ENCODE measurements at places on chromosomes 11 and 22.

- DNase-seq = no peak
Measured at GRCh38 chr11:111559800-111560464, 19.4 kb downstream of the LAYN start.

GRCh38 chr11:68914761-68915160, 11.1 kb downstream of the IGHMBP2 start:
- DNase-seq = peak; percentile 34

- DNase-seq = no peak
Measured at GRCh38 chr11:119808407-119809185, 79.6 kb upstream of the NECTIN1 start.

DNA sequence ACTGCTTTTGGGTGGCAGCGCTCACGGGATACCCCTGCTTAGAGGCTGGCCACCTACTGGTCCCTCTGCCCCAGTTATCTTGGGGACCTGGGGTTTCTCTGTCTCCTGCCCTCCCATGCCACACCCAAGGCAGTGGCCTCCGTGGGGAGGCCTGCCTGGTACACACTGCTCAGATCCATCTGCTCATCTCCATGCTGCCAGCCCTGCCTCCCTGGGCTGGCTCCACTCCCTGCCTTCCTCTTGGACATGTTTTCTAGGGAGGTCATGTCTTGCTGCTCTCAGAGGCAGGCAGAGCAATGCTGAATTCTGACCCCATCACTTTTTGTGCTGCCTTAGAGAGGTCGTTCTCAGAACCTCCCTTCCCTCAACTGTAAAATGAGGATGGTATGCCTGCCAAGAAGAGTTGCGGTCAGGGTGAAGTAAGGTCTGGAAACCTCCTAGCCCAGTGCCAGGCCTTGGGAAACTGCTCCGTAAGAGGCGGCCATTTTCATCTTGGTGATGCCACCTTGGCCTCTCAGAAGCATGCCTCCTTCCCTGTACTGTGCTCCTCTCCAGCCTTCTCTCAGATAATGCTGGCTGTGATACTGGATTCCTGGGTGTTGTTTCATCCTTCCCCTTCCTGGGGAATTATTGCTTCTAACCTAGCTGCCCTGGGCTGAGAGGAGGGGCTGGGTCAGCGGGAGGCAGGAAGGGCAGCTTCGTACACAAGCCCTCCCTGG, 186.4 kb upstream of the ZBED5 start:
- no peak for DNase-seq

GRCh38 chr11:57978686-57979531, 44.8 kb upstream of the OR9Q1 start:
- no peak for DNase-seq

- DNase-seq = no peak
Measured at GRCh38 chr11:119447664-119448242, 24.8 kb upstream of the THY1 start.

DNA sequence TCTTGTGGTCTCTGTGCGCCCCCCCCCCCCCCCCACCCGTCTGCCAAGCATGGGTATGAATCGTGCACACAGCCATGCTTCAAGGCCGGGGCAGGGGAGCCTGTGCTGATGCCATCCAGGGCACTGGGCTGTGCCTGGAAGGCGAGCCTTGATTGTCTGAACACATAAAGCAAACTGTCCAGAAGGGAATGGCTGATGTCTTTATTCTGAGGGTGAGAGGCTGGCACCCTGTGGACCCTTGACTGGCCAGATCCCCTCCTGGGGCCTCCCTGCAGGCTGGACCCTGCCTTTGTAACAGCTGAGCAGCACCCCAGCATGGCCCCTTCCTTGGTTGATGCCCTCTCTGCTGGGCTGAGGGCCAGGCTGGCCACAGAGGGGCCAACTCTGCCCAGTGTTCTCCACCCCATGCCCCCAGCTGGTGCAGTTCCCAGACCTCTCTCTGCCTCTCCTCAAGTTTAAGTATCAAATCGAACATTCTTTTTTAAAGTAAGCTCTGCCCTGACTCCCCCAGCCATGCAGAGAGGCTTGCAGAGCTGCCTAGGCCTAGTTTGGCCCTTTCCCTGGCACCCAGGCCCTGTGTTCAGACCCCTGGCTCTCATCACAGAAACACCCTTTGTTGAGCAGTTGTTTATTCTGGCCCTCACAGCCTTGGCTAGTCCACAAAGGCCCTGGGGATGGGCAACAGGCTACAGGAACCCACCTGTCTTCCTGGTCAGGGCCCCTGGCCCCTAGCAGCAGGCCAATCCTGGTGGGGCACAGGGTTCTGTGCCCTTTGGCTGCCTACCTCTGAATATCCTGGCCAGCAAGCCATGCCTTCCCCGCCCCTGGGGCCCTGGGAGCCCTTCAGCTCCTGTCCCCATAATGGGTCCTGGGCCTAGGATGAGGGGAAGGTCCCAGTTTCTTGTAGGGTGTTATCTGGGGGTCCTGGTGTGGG, 3.9 kb upstream of the RANBP1 start:
- DNase-seq = peak; percentile 35

- DNase-seq = no peak
Measured at GRCh38 chr11:64998141-64998540, 1.4 kb upstream of the BATF2 start.

GRCh38 chr22:26546282-26546681, 34.0 kb upstream of the TFIP11 start:
- no peak for DNase-seq

DNA sequence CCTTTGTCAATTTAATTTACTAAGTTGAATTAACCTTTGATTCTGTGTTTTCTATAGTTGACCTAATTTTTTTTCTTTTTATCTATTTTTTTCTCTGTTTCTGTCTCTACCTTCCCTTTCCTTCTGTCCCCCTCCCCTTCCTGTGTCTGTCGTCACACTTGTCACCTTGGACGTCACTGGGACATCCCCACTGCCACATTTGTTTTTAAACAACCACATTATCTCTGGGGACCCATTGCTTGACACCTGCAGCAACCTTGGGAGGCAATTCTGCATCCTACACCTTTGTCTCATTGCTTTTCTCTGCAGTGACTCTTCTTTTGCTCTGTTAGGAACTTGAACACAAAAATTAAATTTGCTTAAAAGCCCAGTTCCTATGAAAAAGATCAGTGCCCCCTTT, 51.8 kb upstream of the TTC12 start:
- DNase-seq = no peak

- DNase-seq = no peak
Measured at GRCh38 chr11:62169448-62169847, 20.6 kb upstream of the SCGB1D1 start.

DNA sequence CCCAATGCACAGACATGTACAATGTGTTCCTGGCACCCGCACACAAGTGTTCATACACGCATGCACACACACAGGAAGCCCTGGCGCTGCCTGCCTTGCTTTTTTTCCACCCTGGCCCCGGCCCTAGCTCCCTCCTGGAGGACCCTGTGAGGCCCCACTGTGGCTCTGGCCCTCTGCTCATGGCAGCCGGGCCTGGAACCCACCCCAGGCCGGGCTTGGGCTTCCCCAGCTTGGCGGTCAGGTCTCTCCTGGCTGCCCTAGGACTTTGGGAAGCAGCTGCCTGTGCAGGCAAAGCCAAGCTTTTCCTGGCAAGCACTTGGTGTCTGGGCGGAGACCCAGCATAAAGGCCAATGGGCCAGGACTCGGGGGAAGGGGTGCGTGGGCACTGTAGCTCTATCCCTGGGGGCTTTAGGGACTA, 30.5 kb downstream of the CD82 start:
- no peak for DNase-seq

GRCh38 chr11:122048401-122048800, 67.6 kb downstream of the BLID start:
- DNase-seq = no peak

- DNase-seq = no peak
Measured at GRCh38 chr22:25492841-25493734, 71.4 kb upstream of the GRK3 start.

- peak; percentile 53 for DNase-seq
Measured at GRCh38 chr22:16601437-16602223, 9.0 kb upstream of the CCT8L2 start.

DNA sequence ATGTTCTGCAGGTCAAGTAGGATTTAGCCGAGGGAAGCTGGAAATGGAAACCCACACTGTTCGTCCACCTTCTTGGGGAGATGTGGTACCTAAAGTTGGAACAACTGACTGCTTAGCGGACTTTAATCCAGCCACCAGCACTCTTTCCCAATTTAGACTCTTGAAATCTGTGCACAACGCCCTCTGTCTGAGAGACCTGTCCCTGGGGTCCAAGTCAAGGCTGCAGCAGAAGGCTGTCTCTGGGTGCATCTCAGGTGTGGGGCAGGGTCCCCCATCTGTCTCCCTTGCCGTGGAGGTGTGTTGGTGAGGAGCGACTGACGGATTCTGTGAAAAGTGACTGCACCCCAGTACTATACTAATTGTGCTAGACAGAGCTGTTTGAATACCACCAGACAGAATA, 168.2 kb upstream of the CADM1 start:
- no peak for DNase-seq

DNA sequence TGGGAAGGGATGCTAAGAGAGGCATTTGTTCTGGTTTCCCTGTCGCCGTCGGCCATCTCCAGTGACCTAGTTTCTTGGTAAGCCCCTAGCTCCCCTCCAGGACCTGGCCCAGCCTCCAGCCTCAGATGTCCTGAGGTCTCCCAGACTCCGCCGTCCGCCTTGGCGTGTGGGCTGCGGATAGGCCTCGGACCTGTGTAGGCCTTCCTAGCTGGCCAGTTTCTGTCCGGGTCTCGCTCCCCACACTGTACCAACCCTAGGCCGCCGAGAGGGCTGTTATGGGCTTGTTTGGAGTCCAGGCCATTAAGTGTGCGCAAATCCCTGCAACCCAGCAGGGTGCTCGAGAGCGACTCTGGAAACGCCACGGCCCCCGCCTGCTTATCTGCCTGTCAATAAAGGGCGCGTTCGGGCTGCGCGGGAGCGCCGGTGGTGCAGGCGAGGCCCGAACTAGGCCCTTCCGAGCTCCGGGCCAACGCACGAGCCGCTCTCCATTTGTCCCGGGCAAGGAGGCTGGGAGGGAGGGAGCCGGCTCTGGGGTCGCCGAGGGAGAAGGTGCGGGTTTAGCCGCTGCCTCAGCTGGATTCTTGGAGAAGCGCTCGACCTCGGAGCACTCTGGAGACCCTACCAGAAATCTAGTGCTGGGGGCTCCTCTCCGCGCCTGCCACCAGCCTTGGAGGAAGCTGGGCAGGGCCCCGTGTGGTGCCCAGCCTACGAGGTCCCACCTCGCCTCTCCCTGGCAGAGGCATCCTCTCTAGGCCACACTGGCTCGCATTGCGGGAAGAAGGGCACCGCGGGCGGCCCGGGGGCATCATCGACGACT, 8.7 kb upstream of the PAX6 start:
- DNase-seq = no peak

DNA sequence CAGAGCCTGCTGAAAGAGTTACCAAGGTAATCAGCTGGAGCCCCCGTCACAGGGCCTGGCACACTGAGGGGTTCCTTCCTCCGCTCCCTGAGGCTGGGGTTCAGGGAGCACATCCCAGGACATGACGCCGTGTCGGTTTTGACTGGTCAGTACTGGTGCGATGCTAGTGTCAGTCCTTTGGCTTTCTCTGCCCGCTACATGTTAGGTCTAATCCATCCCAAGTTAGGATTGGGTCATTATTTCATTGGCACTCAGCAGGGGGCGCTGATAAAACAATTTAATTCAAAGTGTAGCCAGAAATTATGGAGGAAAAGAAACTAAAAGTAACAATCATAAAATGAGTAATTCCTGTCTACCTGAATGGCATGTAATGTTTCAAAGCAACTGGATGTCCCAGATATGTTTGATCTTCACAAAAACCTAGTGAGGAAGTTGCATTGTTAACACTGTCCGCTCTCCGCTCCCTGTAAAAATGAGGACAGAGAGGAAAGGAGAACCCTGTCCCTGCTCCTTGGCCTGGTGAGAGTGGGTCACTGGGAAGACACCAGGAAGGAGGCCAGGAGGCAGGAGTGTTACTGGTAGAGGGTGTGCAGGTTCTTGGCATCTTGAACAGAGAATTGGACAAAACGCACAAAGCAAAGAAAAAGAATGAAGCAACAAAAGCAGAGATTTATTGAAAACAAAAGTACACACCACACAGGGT, 27.1 kb downstream of the TSKU start:
- DNase-seq = no peak

GRCh38 chr11:94635072-94635471, 67.9 kb downstream of the PIWIL4 start:
- no peak for DNase-seq

GRCh38 chr11:110113505-110113904, 20.3 kb downstream of the ZC3H12C start:
- DNase-seq = no peak

DNA sequence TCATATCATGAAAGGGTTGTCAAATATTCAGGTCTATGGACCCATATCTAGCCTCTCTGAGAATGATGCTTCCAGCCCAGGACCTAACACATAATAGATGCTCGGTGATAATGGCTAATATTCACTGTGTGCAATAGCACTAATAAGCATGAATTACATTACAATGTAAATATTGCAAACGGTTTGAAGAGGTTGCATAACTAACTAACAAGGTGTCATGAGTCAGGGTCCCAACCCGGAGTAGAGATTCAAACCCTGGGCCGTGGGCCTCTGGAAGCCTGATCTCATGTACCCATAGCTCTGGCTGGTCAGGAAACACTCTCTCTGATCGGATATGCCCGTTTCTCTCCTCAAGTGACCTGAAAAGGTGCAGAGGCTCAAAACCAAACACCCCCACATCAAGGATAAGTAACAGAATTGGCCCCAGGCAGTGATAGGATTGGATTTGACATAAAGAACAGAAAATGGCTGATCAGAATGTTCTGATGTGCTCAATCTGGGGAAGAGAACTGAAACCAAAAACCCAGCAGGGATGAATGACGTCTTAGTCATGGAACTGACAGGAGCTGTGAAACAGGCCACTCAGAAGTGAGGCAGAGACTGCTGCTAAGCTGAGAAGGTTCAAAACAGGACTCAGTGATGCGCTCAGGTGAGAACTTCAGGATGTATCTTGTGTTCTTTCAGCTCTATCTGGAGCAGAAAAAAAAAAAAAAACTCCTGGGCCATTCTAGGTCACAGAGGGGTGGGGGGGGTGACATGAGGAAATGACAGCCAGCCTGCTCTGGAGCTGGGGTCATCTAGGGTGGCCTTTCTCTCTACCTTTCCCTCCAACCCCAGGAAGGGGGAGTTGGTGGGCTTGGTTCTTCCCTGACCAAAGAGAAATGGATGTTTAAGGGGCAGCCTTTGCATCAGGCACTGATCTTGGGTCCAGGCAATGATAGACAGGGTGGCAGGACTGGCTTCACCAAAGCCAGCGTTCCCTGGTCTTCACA, 6.6 kb upstream of the KCTD17 start:
- DNase-seq = no peak

DNA sequence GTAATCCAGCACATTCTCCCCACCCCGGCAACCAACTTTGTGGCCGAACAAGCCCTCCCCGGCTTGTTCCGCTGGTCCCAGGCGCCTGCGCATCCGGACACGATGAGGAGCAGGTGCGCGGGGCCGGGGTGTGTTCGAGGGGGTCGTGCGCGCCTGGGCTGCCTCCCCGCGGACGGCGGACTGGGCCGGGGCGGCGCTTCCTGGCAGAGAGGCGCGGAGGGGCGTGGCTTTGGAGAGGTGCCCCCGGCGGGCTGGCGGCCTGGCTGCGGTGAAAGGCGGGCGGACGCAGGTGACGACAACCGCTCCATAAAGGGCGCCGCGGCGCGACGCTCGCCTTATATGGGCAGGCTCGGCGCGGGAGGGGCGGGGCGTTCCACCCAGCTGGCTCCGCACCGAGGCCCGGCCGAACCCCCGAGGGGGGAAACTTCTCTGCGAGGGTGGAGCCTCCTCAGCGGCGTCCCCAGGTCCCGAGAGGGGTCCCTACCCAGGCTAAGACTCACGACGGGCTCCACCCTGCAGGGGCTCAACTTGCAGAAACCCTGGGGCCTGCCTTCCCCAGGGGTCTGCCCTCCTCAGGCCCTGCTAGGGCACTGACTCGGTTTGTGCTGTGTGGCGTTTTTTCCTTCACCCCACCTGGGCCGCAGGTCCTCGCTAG, 26.4 kb downstream of the TXN2 start:
- peak; percentile 97 for DNase-seq

GRCh38 chr11:5624489-5625279, at the start of gene TRIM34:
Gene TRIM34 (plus strand): TSS chr11:5625001. CDS start chr11:5632332, 7,331 bp downstream.
- DNase-seq = no peak
